Glutamatergic neuron (in vitro differentiated cells): ENCODE measurements at places on chromosomes 3 and 15.

GRCh38 chr3:189334064-189334920 lies 162.5 kb downstream of the TPRG1 start:
- no peak for DNase-seq

GRCh38 chr15:63849906-63850305 lies 16.2 kb upstream of the HERC1 start:
- DNase-seq: no peak

GRCh38 chr3:126649556-126650092 lies 5.3 kb downstream of the TXNRD3 start:
- no peak for DNase-seq

DNA sequence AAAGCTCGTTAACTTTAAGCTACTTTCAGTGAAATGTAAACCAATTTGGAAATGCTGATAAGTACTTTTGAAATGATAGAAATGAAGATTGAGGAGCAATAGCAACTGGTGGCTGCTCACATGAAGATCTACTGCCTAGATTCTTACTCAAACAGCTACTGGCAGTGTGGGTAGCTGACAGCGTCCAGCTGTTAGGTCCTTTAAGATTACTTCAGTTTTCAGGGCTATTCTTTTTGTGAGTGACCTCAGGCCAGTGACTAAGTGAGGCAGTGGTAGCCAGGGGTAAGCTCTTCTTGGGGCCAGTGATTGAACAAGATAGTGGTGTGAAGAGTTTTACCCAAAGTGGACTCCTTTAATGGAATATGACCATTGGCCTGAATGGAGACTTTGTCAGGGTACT lies 41.3 kb downstream of the NECTIN3 start:
- no peak for DNase-seq

GRCh38 chr3:71484047-71484446 lies 99.5 kb downstream of the FOXP1 start:
- DNase-seq: no peak

DNA sequence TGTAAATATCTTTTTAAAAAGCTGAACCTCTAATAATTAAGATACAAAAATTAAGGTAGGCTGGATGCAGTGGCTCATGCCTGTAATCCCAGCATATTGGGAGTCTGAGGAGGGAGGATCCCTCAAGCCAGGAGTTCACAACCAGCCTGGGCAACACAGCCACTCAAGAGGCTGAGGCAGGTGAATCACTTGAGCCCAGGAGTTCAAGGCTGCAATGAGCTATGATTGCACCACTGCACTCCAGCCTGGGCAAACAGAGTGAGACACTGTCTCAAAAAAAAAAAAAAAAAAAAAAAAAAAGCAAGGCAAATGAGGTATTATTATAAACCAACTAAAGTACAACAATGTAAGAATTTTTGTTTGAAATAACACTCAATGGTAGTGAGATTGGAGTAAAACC lies 47.6 kb downstream of the EFHB start:
- no peak for DNase-seq

GRCh38 chr3:133259767-133260166 lies 140.1 kb upstream of the BFSP2 start:
- no peak for DNase-seq

DNA sequence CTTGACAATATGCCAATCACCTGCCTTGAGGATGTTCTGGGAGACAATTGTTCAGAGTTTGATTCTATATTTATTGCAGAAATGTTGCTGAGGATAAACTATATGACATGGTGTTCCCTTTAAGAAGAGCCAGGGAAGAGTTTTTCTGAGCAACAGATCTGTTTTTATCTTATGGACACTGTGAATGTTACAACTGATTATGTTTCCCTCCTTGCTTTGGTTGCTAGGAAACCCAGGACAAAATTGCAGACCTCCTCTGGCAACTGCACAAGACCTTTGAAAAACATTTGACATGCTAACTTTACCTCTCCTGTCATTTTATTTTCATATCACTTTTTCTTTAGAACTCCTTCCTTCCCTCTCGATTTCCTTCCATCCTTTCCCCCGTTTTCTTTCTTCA lies 8.2 kb upstream of the TM6SF1 start:
- no peak for DNase-seq

- DNase-seq: no peak
Measured at GRCh38 chr3:8529181-8529637, 27.6 kb downstream of the LMCD1 start.

GRCh38 chr15:84748274-84749110 lies at the start of gene ZNF592:
ZNF592 (plus strand) TSS chr15:84748592; CDS start chr15:84782676, 34,084 bp downstream.
- peak; percentile 72 for DNase-seq

DNA sequence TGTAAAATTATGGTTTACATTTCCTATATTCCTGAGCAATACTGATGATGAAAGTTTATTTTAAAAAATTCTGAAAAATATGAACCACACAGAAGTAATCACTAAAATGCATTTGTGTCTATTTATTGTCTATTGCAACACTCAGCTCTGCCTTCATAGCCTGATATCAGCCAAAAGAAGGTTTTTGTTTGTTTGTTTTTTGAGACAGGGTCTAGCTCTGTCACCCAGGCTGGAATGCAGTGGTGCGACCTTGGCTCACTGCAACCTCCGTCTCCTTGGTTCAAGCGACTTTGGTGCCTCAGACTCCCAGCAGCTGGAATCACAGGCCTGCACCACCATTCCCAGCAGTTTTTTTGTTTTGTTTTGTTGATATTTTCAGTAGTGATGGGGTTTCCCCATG lies 1560.2 kb downstream of the SI start:
- no peak for DNase-seq

DNA sequence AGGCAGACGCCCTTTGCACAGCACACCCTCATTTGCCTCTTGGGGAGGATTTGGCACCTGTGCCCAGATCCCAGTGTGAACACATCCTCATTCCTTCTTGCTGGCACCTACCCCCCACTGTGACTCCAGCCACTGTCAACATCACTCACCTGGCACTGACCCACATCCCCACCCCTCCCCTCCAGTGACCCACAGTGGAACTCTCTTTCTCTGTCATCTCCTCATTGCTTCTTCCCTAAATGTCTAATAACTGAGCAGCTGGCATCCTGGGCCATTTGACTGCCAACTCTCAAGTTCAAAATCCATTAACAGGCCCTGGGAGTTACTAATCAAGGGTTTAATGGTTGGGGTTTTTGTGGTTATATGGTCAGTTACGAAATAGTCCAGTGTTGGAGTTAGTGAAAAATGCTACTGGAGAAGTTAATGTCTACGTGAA lies 14.4 kb downstream of the SNAPC5 start:
- DNase-seq: no peak

GRCh38 chr3:117964814-117965213 lies 1069.8 kb downstream of the IGSF11 start:
- DNase-seq: no peak

DNA sequence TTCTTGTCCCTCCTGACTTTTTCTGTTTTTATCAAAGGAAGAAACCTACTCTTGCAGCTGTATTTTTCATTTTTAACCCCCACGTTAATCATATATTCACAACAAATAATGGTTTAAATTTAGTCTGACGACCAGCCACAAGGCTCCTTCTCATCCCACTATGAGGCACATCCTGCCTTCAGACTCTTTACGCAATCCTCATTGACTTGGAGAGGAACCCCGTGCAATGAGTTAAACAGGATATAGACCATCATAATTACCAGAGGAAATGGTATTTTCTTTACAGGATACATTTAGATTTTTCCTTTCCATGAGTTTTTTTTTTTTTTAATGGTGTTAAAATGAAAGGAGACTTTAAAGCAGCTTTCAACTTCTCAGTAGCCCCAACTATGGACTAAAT lies 68.5 kb downstream of the WWTR1 start:
- DNase-seq: no peak

GRCh38 chr3:155293516-155293915 lies at the start of gene STRIT1:
STRIT1 (minus strand) TSS chr3:155293683.
- DNase-seq: no peak

DNA sequence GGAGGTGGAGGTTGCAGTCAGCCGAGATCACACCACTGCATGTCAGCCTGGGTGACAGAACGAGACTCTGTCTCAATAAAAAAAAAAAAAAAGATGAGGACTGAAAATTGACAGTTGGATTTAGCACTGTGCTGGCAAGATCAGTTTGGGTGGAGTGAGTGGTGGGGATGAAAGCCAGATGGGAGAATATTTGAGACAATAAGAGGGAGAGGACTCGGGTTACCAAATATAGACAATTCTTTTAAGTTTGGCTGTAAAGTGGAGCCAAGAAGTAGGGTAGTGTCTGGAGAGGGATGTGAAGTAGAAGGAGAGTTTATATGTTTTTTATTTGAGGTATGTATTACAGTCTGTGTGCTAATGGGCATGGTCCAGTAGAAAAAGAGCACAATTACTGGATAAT lies 20.4 kb downstream of the TMOD3 start:
- DNase-seq: no peak

- DNase-seq: no peak
Measured at GRCh38 chr15:64596701-64597476, 136.5 kb downstream of the ZNF609 start.

GRCh38 chr3:127755305-127755681 lies 67.0 kb downstream of the MGLL start:
- DNase-seq: no peak

DNA sequence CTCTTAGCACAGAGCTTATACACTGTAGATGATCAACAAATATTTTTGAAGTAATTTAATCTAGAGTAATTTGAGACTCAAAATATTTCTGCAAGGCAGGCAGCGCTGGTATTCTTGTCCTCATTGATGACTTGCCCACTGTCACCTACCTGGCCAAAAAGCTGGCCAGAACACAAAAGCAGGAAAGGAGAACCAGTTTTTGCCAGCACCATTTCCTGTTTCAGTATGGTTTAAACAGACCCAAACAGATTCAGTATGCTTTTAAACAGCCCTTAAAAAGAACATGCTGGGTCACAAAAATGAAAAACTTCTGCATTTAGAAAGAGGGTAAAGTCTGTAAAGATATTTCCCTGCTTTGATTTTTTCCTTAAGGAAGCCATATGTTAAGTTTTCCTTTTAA lies 42.3 kb upstream of the ZNF280D start:
- no peak for DNase-seq
